ENCODE measurements at places on chromosomes 5 and 9. TPM values are rescaled to one million over a fixed set of nuclear protein-coding genes. Genes with fewer than 3 reads are reported as not detected.

DNA sequence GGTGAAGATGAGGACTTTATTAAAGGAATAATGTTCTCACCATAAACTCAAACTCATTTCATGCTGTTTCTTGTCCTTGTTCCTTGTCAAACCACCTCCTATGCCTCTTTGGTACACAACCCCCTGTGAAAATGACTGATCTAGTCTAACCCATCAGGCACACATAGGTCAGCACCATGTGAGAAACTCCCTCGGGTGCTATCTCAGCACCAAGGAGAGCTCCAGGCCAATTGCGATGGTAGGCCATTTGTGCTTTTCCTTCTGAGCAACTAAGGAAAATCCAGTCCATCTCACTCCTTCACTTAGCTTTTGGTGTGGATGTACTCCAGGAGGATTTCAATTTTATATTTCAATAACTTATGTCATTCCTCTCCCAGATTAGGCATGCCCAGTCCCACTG lies 199.8 kb downstream of the ZNF608 start:
- no peak for DNase-seq

GRCh38 chr5:169080448-169080911 lies 220.5 kb downstream of the SLIT3 start:
- no peak for DNase-seq

DNA sequence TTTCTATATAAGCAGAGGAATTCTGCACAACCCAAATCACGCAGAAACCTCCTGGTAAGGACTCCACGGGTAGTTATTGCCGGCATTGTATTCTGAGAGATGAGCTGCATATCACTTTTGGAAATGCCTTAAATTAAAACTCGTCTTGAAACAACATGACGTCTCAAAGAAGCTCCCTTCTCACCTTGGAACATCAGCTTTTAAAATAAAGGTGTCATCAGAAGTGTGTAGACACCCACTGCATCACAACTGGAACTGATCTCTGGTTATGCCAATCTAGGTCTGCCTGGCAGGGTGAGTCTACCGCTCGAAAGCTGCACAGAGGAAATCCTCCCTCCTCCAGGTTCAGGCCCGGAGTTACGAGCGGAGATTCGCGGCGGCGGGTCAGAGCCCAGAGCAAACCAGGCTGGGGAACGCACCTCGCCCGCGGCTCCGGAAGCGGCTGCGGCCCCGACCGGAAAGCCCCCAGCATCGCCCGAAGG lies 974 bp upstream of the SLC12A2 start:
- DNase-seq = no peak

DNA sequence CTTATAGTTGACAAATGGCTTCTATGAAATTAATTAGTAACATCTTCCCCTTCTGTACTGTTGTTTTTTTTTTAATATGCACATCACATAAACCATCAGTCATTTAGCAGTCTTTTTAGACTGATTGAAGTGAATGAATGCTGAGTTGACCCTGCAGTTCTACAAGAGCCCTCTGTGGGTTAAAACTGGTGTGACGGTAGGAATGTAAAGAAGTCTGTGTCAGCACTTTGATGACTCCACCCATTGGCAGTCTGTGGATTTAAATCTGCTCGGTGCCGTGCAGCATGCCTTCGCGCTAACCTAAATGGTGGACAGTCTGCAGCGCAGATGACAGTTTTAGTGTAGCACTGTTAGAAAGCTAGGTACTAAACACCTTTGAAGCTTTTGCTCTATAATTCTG lies 3.1 kb downstream of the GTF3C4 start:
- DNase-seq = no peak

PCDHA9 gene
- 18.9 TPM for total RNA-seq

CDX1 gene
- not detected for total RNA-seq

GRCh38 chr9:133633681-133634080 lies 2.5 kb upstream of the DBH start:
- no peak for DNase-seq

PHF2 gene
- 22.9 TPM for total RNA-seq

ESM1 gene
- not detected for total RNA-seq

- no peak for DNase-seq
These were observed 16.9 kb upstream of the ZNF366 start for GRCh38 chr5:72523960-72524582.

DNA sequence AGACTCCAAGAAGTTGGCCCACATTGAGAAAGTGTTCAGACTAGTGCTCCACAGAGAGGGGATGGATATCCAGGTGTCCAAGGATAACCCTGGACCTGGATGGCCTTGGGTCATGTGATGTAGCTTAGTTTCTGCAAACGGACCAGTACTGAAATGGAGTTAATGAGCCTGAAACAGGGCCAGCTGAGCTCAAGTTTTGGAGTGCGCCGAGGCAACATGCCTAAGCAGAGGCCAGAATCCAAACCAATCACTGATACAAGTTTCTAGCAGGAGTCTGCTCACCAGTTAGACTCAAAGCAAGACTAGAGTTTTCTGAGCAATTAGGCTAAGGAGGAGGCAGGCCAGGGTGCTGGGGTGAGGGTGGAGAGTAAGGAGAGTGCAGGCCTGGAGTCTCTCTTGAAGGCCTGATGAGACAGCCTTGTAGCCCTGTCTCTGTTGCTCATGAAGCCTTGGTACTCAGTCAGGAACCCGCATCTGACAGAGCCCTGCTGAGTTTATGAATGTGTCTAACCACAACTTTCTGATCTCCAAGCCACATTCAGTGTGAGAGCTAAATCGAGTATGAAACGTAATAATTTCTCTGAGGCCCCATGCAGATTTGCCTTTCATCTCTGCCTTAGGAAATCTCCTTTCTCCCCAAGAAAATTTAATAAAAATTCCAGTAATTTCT lies 68.9 kb upstream of the EQTN start:
- no peak for DNase-seq

GRIA1 gene
- not detected for total RNA-seq

PRR7 gene
- total RNA-seq = 4.1 TPM

- DNase-seq = no peak
These were observed 376.4 kb downstream of the CTNND2 start for GRCh38 chr5:11527652-11528349.

ADGRD2 gene
- total RNA-seq = not detected

GRCh38 chr5:68347536-68347935 lies 132.0 kb downstream of the PIK3R1 start:
- DNase-seq = no peak
